ENCODE measurements at places on chromosomes 2 and 18.

DNA sequence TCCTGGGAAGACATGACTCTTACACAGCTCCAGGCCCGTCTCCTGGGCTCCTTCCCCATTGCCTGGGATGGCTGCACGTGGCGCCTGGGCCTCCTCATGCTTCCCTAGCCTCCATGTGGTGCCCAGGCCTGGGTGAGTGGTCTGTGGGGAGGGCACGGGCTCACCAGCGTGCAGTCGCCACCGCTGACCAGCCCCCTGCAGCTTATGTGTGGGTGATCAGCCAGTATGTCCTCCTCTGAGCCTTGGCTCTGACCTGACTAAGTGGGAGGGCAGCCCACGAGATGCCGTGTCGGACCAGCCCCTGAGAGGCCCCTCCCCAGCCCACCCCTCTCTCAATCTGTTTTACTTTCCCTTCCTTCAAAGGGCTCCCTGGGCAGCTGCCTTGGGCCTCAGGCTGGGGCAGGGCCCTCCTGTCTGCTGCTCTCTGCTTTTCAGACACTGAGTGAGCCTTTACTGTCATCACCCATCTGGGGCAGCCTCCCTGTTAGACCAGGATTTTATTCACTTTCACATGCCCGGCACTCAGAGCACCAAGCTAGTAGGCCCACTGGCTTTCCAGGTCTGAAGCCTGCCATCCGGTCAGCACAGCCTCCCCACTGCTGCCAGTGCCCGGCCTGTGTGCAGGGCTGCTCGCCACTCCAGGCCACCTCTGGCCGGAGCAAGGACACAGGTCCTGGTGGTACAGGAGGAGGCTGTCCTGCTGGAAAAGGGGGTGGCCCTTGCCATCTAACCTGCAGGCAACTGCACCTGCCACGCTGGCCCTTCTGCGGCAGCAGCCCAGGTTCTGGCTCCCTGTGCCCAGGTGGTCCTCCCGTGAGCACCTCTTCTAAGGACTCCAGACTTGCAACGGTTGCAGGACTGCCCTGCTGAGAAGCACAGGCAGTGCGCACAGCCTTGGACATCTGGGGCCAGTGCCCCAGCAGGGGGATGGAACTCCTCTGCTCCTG lies 84.9 kb upstream of the HPCAL1 start:
- no peak for DNase-seq

DNA sequence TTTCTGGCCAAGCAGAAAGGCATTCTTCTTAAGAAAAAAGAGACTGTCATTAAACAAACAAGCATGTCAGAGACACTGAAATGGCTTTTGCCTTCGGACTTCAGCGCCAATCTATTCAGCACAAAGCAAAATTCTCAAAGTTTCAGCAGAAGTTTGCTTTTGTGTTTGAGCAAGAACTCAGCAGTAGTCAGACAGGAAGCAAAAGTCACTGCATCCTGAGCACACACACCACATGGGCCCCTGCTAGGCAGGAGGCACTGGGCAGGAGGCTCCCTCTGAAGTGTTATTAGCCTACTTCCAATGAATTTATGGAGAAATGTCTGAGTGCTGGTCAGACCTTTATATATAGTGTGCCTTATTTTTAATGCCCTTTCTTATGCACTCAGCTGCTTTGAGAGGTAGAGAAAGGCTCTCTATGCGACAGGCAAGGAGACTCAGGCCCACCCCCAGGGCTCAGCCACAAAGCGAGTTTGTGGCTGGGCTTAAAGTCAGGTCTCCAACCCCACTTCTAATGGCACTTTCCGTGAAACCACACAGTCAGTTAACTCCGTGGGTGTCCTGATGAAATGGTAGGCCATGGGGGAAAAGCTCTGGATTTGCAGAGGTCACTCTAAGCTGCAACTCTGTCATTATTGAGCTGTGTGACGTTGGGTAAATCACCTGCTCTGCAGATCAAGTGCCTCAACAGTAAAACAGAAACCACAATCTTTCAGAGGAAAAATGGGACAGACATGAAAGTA lies 161.0 kb upstream of the TMEM200C start:
- DNase-seq = no peak

GRCh38 chr2:160715428-160715827 lies 221.8 kb upstream of the RBMS1 start:
- DNase-seq = no peak

GRCh38 chr2:3490191-3491170 lies 28.9 kb downstream of the ADI1 start:
- no peak for DNase-seq

GRCh38 chr2:181408861-181409260 lies 48.3 kb upstream of the ITGA4 start:
- no peak for DNase-seq

DNA sequence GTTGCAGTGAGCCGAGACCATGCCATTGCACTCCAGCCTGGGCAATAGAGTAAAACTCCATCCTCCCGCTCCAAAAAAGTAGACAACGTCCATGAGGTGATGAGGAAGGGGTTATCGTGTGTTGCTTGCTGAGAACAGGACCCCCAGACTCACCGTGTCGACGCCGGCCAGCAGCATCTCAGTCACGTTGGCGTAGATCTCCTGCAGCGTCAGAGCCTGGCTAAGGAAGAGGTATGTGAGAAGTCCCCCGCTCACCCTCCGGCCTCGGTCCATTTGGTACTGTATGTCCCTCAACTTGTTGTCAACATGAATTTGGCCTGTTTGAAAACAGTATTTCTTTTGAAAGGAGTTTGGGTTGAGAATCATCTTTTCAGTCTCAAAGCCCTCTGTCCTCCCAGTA lies 20.9 kb downstream of the CYP27C1 start:
- no peak for DNase-seq

GRCh38 chr18:77736842-77737241 lies 487.2 kb downstream of the GALR1 start:
- no peak for DNase-seq

- no peak for DNase-seq
Measured at GRCh38 chr2:60309941-60310660, 243.4 kb downstream of the BCL11A start.

DNA sequence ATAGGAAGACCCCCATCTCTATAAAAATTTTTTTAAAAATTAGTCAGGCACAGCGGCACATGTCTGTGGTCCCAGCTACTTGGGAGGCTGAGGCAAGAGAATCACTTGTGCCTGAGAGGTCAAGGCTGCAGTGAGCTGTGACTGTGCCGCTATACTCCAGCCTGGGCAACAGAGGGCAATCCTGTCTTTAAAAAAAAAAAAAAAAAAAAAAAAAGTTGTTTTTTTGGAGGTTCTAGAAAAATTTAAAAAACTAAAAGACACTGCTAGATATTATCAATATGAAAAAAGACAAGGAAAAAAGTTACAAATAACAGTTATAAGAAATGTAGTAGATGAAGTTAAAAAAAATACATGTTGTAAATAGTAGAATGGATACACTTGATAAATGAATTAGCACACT lies 56.1 kb upstream of the C2orf15 start:
- no peak for DNase-seq

DNA sequence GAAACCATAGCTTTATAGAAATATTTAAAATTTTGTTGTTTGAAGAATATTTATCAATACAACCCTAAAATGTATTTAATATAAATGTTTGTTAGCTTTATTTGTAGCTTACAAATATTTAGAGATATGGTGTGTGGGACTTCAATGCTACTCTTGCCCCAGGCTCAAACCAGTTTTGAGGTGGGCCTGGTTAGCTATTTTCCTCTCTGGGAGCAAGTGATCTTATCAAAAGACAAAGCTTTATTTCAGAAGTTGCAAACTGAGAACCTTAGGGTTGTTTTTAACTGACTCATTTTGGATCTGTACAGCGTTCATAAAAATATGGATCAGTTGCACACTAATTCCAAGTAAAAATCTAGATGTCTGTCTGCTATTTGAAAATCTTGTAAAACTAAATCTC lies 563.6 kb upstream of the CDH2 start:
- DNase-seq = no peak

- DNase-seq = no peak
Measured at GRCh38 chr2:54603796-54604195, 119.7 kb upstream of the EML6 start.

DNA sequence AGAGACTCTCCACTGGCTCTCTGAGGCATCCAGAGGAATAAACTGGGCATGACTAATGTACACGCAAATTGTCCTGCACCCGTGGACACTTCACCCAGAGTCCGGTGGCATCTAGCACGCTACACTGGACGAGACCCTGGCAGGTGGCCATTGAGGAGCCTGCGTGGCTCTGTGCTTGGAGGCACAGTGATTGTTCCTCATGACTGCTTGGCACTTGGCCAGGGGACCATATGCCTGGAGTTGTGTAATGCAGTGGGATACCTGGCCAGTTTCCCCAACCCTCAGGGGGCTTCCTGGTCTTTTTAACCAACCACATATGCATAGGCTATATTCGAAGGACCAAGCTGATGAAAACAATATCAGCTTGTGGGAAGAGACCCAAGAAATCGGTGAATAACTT lies 66.6 kb downstream of the MTCL1 start:
- no peak for DNase-seq

GRCh38 chr18:75280427-75281280 lies 70.1 kb downstream of the TSHZ1 start:
- no peak for DNase-seq

GRCh38 chr18:54069729-54070128 lies 154.7 kb downstream of the MBD2 start:
- DNase-seq = no peak

GRCh38 chr2:86081724-86082123 lies 24.0 kb downstream of the POLR1A start:
- no peak for DNase-seq

DNA sequence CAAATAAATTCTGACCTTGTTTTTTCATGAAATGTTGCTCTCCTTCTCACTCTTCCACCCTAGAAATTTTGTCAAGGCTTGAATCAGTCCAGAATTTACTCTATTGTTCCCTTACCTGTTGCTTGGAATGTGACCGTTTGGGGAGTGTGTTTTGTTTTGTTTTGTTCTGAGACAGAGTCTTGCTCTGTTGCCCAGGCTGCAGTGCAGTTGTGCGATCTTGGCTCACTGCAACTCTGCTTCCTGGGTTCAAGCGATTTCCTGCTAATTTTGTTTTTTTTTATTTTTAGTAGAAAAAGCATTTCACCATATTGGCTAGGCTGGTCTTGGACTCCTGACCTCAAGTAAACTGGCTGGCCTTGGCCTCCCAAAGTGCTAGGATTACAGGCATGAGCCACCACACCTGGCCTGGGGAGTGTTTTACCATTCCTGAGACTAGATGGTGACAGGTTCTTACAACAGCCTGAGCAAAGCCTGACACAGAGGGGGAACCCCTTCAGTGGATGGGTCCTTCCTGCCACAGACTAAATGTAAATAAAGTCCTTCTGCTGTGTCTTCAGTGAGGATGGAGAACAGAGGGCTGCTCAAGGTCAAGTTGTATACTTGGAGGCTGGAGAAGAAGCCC lies 52.0 kb downstream of the HAUS1 start:
- no peak for DNase-seq

- no peak for DNase-seq
Measured at GRCh38 chr2:20638014-20638413, 12.9 kb downstream of the HS1BP3 start.

- DNase-seq = no peak
Measured at GRCh38 chr18:59266886-59267502, 6.3 kb downstream of the RAX start.

DNA sequence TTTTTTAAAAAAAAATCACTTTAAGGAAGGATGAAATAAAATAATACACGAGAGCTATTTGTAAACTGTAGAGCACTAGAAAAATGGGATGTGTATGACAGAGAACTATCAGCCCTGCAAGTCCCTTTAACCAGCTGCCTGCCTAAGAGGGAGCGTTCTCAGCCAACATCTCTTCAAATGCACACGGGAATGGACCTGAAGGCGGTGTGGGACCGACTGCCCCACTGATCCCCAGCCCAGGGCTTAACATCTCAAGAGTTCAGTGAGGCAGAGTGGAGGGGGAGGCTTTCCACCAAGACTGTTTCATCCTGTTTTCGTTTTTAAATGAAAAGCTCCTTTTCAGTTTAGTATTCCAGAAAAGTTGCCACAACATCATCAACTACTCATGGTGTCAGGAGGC lies 2.2 kb downstream of the INPP4A start:
- no peak for DNase-seq

- no peak for DNase-seq
Measured at GRCh38 chr2:216283038-216283900, 89.0 kb downstream of the MARCHF4 start.

- DNase-seq = no peak
Measured at GRCh38 chr2:41488888-41489287, 558.9 kb upstream of the PKDCC start.

DNA sequence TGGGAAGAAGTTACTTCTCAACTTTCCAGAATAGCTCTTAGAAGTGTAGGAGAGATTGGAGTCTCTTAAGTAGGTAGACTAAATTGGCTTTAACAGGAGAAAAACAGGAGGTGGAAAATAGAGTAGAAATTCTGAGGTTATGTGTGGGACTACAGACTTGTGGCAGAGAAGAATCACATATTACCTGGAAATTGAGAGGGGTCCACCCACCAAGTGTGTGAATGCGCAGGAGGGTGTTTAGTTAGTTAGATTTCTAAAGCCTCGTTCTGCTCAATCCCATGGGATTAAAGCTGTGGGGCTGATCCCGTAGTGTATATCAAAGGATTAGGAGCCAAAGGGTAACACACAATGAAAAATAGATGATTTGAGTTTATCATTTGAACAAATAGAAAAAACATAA lies 319.1 kb downstream of the TRIB2 start:
- DNase-seq = no peak

- no peak for DNase-seq
Measured at GRCh38 chr2:31413862-31414550, 536 bp downstream of the XDH start.

DNA sequence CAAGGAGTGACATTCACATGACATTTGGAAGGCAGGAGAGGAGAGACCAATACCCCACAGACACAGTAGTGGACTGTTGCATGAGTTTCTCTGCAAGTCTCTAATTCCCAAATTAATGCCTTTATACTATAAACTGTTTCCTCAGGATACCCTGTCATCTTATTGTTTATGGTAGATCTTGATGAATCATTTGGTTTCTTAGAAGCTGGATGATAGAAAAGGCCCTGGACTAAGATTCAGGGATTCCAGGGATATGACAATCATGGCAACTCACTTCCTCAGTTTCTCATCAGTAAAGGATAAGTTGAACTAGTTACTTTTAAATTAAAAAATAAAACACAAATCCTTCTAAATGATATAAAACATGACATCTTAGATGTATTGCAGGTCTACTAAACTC lies 292.5 kb downstream of the TDRD15 start:
- DNase-seq = no peak

- DNase-seq = no peak
Measured at GRCh38 chr2:136013136-136013685, 27.8 kb upstream of the DARS1 start.

GRCh38 chr2:18787726-18788125 lies 198.4 kb upstream of the NT5C1B start:
- DNase-seq = no peak

DNA sequence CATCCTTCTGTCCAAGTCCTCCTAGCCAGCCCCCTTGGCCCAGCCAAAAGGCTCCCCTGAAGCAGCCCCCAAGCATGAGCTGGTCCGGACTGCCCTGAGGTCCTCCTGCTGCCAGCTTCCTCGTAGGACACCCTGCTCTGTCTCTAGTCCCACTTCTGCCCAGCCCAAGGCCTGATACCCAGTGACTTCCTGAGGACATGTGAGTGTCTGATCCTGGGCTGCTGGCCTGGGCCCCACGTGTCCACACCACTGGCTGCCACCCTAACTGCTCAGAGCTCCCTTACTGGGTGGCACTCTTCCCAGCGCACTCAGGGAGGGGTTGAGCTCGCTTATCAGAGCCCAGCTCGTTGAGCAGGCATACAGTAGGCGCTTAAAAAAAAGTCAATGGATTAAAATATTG lies 34.4 kb upstream of the PDIA6 start:
- DNase-seq = no peak

All from NCI-H2107 (cell line).